ENCODE measurements at places on chromosomes 7 and 10.

DNA sequence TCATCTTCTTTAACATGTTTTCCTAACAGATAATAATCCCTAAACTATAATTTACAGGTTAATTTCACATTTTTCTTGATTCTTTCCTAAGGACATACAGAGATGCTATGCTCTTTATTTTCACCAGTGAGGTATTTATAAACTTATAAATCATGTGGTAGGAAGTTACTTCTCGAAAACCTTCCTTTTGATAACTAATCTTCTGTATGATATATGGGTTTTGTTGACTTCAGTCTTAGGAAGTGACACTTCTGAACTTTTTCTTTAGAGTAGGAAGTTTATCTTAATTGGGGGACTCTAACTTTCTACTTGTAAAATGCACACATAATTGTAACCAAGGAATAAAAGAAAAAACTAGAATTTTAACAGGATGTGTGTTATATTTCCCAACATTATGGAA, 9.8 kb upstream of the PNPLA8 start:
- no peak for DNase-seq

GRCh38 chr10:102150970-102151773, 1.0 kb upstream of the NOLC1 start:
- DNase-seq = no peak

- no peak for DNase-seq
Observed at GRCh38 chr10:34157501-34157900, 657.6 kb downstream of the PARD3 start.

DNA sequence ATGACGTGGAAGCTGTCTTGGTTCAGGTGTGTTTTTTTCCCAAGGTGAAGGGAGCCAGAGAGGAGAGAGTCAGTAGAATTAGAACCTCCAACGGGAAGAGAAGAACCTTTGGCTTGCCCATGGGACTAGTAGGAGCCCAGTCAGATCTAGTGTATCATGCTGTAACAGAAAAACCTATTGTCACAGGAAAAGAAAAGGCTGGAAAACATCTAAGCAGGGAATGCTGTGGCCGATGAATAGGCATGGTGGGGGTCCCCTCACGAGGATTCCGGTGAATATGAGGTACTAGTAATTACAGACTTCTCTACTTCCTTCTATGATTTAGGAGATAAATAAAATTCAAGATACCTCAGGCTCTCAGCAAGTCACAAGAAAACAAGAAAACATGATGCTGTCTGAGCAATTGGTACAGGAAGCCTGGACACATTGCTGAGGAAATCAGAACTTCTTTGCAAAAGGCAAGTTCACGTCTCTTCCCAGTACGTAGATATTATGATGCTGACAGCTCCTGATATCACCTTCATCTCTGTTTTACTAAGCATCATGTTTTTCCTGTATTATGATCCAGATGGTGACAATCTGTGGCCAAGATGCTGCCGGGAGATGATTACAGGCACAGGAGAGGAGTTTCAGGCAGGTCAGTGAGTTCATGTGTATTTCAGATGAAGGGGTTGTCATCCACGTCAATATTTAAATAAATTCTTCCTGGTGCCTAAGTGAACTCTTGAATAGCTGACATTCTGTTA, 54.3 kb upstream of the NPY start:
- DNase-seq = no peak

GRCh38 chr10:131758062-131758938, 142.5 kb upstream of the PPP2R2D start:
- DNase-seq = no peak

- DNase-seq = no peak
Observed at GRCh38 chr10:127851661-127852194, 41.0 kb downstream of the CLRN3 start.

- DNase-seq = no peak
Observed at GRCh38 chr7:157615101-157615817, 278.5 kb downstream of the DNAJB6 start.

- no peak for DNase-seq
Observed at GRCh38 chr7:390761-391410, 100.9 kb downstream of the FOXL3 start.

DNA sequence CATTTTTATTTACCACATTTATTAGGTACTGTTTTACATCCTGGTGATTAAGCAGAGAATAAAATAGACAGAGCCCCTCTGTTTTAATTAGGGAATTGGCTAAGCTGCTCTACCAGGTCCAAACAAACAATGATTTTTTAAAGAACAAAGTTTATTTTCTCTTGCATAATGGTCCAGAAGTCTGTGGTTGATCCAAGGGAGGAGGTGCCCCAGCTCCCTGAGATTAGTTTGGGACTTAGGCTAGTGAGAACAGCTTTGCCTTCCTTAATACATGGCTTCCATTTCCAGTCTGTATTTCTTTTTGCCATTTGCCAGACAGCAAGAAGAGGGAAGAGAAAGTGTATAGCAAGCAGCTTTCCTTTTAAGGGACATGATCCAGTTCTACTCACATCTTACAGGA, 2.9 kb upstream of the MIOS start:
- DNase-seq = no peak

DNA sequence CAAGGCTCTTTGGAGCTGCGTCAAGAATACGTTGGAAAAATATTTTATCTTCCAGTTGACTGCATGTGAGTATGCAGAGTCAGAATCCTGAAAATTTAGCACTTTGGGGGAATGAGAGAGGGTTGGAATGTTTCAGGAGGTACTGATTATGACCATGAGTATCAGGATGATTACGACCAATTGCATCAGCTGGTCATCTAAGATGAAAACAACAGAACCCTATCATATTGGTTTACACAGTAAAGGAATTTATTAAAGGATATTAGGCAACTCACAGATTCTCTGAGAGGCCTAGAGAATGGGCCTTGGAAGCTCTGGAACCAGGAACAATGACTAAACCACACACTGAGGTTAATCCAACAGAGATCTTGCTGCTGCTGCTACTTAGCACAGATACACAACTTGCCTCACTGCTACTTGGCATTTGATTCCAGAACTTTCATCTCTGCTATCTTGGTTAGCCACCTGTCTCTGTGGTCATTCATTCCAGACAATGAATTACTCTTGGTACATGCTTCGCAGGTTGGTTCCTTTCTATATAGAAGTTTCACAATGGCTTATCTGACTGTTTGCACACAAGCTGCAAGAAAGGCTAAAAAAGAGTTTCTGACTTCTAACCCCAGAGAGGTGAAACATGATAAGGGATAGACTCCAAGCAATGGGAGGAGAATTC, 68.0 kb upstream of the CTTNBP2 start:
- DNase-seq = no peak

DNA sequence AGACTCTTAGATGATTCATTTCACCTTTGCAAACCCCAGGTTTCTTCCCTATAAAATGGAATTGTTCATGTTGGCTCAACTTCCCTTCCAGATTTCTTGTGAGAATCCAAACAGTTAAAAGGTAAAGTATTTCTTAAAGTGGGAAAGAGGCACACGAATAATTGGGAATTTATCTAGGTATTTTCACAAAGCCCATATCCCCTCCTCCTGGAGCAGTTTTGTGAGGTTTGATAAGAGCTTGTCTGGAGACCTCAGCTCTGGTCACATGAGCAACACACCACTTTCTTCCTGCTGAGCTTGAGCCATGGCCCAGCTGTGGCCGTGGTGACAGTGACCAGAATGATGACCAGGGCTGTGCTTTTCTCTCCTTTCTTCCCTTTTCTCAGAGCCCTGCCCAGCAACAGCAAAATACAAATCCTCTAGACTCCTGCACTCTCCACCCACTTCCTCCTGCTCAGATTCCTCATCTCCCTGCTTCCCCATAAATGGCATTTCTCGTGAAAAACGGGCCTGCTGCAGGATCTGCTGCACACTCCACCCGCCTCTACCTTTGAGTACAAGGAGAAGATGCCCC, 87.7 kb downstream of the PIK3CG start:
- no peak for DNase-seq

DNA sequence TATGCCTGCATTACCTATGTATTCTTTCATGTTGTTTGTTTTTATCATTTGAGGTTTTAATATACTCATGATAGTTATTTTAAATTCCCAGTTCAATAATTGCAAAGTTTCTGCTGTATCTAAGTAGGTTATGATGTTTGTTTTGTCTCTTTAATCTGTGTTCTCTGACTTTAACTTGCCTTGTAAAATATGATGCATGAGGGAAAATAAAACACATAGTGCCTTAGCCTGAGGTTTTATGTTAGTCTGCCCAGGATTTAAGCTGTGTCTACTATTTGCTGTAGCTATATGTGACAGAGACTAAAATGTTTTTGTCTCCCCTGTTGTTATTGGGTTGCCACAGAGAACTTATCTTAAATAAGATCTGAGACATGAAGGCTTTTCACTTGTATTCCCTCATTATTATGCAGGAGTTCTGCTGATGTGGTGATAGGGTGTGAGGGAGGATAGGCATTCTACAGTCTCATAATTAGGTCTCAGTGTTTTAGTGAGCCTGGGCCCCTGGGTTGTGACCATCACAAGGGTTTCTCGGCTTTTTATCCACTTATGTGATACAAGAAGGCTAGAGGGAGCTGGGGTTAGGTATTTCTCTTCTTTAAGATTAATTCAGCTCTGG, 582.5 kb downstream of the CNTNAP2 start:
- no peak for DNase-seq

- peak; percentile 18 for DNase-seq
Observed at GRCh38 chr10:49285232-49285631, 13.7 kb upstream of the C10orf71 start.

DNA sequence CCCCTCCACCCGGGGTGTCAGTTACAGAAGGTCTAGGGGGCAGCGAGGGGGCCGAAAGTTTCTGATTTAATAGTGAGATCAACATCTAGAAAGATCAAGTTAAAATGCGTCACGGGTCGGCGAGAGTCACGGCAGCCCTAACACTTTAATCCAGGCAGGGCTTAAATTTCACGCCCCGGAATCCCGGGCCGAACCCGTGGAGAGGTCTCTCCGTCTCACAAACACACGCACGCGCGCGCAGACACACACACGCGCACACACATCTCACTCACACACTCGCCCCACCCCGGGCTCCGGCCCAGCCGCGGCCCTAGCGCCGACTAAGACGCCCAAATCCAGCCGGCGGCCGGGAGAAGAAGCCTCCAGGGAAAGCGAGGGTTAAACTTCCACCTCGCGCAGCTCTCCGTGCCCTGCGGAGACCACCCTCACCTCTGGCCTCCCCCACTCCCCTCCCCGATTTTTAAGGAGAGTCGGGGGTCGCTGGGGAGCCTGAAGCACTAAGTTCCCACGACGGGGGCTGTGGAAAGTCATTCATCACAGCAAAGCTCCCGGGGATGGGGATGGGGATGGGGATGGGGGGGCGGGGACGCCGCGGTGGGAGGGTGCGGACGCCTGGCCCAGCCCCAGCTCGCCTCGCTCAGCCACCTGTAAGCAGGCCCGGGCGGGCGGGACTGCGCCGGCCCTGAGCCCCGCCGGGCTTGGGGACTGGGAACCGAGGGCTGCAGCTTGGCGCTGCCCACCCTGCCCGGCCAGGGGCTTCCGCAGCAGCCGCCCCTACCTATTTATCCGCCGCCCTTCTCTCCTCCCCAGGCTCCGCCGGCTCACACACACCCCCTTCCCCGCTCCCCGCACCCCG, 1.6 kb downstream of the PDGFA start:
- peak; percentile 13 for DNase-seq

All from CD4-positive, alpha-beta T cell treated with Interleukin-17A for 1 hour (primary cell).